ENCODE measurements at places on chromosomes 1 and 21.

DNA sequence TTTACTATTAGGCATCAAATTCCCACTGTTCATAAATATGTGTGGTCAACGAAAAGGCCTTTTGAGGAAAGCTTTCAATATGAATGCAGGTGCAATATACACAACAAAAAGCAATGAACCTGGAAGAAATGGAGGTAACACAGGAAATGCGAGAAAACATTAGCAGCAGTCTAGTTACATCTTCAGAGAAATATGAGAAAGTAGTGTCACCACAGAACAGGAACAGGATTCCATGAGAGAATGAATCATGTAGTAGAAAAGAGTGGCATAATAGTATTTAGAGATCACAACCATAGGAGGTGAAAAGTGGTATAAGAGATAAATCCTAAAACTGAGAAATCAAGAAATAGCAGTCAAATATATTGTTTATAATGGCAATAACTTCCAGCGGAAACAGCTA, 103.7 kb downstream of the AK5 start:
- no peak for DNase-seq

GRCh38 chr1:154788110-154788870, 81.8 kb downstream of the KCNN3 start:
- no peak for DNase-seq

GRCh38 chr21:38773099-38774061, 32.3 kb upstream of the ETS2 start:
- no peak for DNase-seq

- no peak for DNase-seq
Observed at GRCh38 chr1:102107441-102107840, 110.7 kb upstream of the OLFM3 start.

DNA sequence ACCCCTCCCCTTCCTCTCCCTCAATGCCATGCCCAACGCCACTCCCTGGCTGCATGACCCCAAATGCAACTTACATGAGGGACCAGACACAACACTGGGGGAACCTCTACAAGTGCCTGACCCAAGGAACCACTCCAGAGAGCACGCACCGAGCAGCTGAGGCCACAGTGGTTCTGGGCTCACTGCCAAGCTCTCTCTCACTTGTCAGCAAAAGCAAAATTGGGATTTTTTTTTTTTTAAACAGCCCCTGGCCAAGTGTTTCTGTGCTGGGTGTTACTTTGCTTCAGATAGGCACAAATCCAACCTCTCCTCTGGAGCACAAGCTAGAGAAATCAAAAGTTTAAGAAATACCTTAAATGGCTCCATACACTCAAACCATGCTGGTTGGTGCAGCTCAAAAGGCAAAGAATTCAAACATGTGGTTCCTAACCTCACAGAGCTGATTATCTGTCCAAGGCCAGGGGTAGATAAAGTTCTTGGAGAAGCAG, 363.0 kb downstream of the SETD4 start:
- DNase-seq = peak; percentile 49

DNA sequence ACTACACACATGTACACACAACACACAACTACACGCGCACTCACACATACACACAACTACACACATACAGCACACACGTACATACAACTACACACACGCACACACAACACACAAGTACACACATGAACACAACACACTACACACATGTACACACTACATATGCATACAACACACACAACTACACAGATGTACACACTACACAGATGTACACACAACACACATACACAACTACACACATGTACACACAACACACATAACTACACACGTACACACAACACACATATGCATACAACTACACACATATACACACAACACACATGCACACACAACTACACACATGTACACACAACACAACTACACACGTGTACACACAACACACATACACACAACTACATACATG, 318.6 kb downstream of the CAMTA1 start:
- DNase-seq = no peak

DNA sequence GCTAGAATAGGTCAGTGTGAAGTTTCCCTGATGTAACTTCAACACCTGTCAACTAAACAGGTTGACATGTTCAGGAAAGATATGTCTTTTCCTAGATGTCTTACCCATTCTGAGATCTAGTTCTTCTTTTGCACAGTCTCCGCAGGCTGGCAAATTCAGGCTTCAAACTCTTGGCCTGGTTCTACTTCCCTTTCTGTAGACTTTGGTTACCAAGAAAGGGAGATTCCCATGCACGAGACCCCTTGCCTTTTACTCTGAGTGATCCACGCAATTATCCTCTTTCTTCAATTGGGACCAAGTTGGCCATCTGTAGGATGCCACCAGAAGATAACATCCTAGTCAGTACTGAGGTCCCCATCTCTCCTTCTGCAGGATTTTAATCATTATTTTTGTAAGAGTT, 2.0 kb downstream of the CFAP45 start:
- no peak for DNase-seq

DNA sequence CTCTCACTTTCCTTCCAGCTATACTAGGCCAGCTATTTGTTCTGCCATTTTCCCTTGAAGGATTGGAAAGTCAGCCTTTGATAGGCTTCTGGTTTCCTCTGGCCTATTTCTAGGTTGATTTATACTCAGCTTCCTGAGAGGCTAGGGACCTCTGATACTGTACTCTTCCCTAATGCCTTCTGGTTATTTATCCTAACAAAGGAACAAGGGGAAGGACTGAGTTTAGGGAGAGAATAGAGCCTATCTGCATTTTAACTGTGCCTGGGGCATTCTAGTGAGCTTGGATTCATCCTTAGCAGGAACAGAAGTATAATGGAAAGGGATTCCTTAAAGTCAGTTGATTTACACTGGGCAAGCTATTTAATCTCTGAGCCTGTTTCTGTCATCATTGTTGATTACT, 11.8 kb upstream of the TMEM39B start:
- DNase-seq = no peak

DNA sequence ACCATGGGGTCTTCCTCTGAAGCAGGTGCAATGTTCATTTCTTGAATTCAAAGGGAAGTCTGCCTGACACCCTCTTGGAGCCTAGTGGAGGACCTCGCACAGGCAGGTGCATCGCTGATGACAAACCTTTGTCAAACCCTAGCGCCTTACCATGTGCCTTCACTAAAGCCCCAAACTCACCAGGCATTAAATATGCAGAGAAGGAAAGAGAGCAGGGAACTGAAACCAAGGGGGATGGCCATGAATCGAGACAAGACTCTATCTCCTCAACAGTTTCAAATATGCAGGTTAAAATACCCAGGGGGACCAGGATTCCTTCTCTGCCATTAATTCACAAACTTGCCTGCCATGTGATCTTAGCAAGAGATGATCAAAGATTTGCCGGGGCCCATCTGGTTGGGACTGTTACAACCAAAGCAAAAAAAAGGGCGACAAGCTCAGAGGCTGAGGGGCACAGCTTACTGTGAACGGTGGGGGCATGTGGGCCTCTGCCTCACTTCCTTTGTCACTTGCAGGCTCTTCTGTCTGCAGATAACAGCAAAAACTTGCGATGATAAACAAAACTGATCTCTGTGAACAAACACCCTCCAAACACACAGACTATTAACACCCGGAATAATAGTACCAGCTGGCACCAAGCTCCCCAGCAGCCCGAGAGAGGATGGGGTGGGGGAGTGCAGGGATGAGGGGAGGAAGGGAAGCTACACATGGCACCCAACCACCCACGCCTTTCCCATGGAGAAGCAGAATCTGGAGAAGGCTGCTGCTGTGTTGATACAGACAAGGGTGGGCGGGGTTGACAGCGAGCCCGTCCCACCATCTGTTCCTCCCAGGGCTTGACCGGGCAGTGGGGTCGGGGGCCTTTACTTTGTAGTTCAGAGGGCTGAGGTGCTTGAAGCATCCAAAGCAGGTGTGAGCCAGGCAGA, 33.9 kb downstream of the TMEM63A start:
- no peak for DNase-seq

- no peak for DNase-seq
Observed at GRCh38 chr1:28365864-28366263, 3.7 kb upstream of the PHACTR4 start.

DNA sequence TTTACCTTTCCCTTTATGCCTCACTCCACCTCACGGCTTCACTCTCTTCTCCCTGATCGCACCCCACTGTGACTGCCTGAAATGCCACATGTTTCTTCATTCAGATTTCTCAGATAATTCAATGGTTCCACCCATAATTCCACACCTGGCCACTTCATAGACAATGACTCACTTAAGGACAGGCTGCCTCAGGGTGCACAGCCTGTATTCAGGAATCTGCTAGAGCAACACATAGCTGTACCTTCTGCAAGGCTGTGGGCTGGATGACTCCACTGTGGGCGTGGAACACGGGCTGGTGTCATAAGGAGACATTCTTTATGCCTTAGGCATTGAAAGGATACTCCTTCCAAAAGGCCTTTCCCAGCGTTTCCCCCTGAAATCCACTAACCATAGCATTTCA, 36.1 kb downstream of the L1TD1 start:
- no peak for DNase-seq

- DNase-seq = no peak
Observed at GRCh38 chr1:92790867-92791266, 6.0 kb upstream of the EVI5 start.

DNA sequence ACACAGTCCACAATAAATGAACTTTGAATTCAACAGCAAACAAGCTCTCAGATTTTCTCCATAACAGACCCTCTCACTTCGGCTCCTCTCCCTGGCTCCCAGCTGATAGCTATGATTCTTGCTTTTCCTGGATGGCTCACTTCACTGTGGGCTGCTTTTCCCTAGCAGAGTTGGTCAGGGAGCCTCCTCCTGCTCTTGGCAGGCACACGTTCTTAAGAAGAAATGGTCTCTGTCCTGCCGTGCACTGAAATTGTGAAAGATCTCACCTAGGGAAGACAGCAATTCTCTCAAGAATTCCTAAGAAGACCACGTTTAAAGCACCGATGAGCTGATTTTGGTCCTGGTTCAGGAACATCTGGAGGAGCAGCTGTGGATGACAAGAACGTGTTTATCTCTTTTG, 148.5 kb upstream of the KCNK2 start:
- no peak for DNase-seq

DNA sequence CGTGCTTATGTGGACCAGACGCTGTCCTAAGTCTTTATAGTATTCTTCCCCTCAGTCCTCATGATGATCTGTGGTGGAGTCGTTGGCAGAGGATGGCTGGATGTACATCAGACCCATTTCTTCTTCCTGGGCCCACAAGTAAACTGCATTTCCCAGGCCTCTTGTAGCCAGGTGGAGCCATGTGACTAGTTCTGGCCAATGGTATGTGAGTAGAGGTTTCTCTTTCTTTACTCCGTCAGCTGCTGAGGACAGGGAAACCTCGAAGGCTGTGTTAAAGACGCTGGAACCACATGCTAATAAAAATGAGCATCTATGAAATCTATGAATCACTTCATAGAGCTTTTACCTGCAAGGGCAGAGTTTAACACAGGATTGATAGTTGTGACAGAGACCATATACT, 18.7 kb upstream of the ZNF362 start:
- DNase-seq = no peak

DNA sequence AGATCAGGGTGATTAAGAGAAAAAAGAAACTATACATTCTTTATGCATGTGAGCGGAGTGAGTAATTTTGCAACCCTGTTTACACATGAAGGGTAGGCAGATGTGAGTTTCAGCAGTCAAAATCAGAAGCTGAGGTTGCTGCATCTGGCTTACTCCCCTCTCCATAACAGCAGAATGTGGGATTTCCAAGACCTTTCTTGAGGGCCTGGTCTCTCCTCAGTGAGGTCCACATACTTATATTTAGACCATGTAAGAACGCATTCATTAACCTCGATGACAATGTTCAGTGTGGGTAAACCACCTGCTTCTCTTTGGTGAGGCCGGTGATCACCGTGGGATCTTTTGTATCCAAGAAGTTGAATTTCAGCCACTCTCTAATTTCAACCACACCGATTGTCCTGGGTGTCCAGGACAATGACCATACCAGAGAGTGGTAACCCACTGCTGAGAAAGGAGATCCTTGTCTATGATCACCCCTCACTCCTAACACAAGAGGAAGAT, 18.7 kb upstream of the RAP1A start:
- DNase-seq = no peak

DNA sequence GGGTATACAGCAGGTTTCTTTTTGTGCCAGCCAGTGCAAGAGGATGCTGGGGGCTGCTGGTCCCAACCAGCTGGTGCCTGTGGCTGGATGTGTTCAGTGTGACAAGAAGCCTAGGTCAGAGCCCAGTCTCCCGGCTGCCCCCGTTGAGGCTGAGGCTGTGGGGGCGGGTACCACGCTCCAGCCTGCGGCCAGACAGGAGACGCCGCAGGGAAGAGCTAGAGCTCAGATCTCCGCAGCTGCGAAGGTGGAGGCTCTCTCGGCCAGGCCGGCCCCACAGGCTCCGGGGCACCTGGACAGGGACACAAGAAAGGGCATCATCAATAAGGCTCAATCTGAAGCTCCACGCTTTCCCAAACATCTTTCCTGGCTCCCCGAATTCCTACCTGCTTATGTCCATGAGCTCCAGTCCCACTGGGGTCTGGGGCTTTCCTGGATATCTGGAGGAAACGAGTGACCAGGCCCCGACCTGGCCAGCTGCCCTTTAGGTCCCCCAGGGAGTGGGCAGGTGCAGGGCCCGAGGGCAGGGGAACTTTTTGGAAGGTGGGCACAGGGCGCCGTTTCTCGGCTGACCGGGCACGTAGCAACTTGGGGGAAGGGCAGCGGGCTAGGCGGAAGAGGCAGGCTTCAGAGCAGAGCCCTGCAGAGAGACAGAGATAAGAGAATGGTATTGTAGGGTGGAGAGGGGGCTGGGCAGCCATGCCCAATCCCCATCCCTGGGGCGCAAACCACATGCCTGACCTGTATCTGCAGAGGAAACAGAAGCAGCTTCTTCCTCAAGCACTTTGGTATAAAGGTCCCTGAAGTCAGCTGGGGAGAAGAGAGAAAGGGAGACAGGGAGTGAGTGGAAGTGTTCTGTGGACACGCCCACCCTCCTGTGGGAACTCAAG, 7.4 kb downstream of the ENTREP3 start:
- no peak for DNase-seq

- DNase-seq = no peak
Observed at GRCh38 chr1:101613546-101613945, 376.7 kb downstream of the S1PR1 start.

- no peak for DNase-seq
Observed at GRCh38 chr1:82348487-82348886, 547.8 kb downstream of the ADGRL2 start.

DNA sequence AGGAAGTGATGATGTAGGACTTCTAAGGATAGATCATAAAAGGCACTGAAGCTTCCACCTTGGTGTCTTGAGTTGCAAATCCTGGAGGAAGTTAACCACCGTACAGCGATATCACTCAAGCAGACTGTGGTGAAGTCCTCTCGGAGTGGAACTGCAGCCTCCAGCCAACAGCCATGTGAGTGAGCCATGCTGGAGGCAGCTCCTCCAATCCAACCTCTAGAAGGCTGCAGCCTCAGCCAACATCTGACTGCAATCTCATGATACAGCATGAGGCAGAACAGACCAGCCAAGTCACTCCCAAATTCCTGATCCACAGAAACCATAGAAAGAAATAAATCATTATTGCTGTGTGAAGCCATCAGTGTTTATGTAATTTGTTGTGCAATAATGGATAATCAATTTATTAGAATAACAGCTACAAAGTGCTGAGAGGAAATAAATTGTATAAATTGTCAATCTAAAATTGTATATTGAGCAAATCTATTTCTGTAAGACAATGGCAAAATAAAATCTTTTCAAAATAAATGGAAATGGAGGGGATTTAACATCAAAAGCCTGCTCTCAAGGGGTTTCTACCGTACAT, 65.0 kb downstream of the PRSS38 start:
- DNase-seq = no peak

Data from KBM-7 (cell line).